ENCODE measurements at places on chromosomes 1 and 21.

DNA sequence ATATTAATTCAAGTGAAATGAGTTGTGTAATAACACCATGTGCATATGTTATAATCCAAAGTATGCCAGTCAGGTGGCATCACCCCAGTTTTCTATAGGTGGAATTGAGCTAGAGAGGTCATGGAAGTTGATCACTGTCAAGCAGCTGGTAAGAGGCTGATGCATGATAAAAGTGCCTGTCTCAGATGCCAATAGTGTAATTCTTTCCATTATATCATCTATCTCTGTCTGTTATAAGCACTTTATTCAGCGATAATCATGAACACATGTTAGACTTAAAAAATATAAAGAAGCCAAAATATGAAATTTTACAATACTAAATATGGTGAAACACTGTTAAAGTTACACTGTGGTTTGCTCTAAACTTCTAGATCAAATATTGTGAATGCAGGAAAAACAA, 156.6 kb downstream of the DNM3 start:
- DNase-seq, result no peak

- no peak for DNase-seq
Observed at GRCh38 chr1:7621334-7622219, 149.5 kb upstream of the VAMP3 start.

GRCh38 chr1:40919475-40920011, 57.4 kb upstream of the CITED4 start:
- DNase-seq, result peak; percentile 98

DNA sequence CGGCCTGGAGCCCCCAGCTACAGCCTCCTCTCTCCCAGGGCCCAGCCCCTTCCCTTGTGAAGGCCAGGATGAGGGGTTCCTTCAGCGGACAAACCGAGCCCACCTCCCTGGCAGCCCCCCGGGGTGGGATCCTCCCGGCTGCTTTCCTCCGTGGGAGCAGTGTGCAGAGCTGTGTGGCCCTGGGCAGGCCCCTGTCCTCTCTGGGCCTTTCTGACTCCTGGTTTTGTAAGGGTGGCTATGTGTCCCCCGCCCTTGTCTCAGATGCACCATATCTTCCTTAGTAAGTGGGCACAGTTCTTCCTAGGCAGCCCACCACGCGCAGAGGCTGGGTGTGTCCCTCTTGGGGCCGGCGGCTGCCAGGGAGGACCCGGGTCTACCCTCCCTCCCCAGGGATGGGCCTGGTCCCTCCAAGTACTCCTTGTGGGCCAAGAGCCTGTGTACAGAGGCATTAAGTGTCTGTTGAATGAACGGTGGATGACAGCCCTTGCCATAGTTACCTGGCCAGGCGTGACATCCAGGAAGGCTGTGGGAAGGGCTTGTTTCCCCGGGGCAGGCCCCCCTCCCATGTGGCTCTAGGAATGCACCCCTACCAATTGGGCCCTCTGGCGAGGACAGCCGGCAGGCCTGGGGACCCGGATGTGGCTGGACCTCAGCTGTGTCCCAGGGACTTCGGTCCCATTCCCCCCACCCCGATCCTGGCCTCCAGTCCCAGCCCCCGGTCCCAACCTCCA, 3.8 kb downstream of the SMIM1 start:
- no peak for DNase-seq

DNA sequence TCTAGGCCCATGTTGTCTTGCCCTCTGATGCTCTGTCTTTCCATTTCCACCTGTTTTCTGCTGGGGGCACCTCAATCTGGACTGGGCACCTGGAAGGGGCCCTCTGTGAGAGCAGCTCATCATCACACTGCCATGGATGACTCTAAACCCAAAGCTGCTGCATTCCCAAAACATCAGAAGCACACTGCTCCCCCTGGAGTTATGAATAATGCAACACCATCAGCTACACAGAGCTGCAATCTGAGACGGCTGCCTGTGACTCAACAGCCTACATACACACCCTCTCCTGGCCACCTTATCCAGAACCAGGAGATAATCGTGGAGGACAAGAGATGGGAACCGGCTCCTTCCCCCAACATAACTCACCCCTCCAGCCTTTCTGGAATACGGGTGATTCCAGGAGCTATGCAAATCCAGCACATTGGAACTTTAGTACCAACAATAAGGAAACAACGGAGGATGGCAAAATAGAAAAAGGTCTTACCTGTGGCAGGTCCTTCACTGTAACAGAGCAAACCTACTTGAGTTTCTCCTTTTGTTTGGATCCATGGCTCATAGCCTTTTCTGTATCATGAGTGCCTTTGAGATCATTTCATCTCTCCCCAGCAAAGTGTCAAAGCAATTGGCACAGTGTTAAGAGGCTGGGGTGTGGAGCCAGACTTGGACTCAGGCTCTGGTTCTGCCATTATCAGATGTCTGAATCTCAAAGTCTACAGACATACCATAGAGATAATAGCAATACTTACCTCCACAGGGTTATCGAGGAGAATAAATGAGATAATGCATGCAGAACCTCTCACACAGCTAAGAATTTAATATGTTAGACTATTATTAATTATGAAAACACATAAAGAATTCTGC, 29.3 kb downstream of the AK2 start:
- peak; percentile 88 for DNase-seq

DNA sequence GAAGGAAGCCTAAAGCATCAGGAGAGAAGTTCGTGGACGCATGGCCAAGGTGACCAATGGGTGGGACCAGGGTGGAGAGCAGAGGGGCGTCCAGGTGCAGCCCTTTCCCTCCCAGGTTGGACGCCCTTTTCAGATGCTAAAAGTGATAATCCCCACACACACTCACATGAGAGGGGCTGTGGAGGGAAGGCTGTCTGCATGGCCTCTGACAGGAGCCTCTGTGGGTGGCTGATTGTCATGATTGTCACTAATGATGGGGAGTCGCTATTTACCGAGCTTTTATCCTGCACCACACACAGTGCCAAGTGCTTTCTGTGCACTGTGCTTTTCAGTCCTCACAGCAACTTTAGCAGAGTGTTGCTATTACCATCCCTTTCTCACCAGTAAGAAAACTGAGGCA, 27.1 kb upstream of the C1QA start:
- no peak for DNase-seq

- no peak for DNase-seq
Observed at GRCh38 chr1:235739631-235740030, 90.0 kb upstream of the GNG4 start.

GRCh38 chr1:54934869-54935268, 45.6 kb upstream of the TMEM61 start:
- no peak for DNase-seq

- DNase-seq, result no peak
Observed at GRCh38 chr21:42784276-42784675, 95.1 kb downstream of the WDR4 start.

DNA sequence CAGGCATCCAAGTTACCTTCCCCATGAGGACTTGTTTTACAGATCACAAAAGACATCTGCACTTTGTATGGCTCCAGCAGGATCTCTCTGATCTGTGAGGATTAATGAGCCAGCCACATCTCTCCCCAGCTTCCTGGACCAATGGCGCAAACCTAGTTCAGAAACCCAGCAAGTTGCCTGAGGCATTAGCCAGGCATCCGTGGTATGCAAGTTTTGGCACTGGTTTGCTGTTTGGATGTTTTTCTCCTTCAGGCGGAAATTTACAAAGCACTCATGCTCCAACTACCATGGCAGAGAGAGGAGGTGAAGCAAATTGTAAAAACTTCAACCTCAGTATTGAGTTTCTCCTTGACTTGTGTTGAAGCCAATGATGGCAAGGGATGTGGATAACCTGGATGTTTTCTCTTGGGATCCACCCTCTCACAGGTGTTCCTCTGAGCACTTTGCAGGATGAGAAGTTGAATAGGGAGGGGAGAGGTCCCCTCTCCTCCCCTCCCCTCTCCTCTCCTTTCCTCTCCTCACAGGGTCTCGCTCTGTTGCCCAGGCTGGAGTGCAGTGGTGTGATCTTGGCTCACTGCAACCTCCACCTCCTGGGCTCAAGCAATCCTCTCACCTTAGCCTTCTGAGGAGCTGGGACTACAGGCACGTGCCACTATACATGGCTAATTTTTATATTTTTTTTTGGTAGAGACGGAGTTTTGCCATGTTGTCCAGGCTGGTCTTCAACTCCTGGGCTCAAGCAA, 25.6 kb upstream of the ENO1 start:
- no peak for DNase-seq

- DNase-seq, result no peak
Observed at GRCh38 chr1:178294654-178295053, 200.8 kb downstream of the RASAL2 start.

DNA sequence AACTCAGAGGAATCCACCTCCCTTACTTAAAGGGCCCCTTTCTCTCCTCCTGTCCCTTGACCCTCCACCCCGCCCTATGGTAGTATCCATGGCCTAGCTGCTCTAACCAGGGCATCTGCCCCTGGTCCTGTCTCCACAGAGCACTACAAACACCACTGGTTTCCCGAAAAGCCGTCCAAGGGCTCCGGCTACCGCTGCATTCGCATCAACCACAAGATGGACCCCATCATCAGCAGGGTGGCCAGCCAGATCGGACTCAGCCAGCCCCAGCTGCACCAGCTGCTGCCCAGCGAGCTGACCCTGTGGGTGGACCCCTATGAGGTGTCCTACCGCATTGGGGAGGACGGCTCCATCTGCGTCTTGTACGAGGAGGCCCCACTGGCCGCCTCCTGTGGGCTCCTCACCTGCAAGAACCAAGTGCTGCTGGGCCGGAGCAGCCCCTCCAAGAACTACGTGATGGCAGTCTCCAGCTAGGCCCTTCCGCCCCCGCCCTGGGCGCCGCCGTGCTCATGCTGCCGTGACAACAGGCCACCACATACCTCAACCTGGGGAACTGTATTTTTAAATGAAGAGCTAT, 1.7 kb downstream of the BTG2 start:
- DNase-seq, result no peak

DNA sequence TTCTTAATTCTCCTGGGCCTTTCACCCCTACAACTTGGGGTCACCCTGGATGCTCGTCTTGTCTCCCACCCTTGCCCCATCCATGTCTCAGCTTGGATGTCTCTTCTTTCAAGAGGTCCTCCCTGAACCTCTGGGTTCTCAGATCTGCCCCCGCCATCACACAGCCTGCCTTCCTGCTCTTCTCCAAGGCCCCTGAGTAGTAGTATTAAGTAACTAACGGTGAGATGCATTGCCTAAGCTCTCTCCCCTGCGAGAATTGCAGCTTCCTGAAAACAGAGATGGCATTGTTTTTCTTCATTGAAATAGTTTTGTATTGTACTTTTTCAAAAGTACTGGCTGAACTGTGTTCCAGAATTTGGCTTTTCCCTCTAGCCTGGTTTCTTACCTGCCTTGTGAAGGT, 16.0 kb downstream of the MIIP start:
- DNase-seq, result no peak

DNA sequence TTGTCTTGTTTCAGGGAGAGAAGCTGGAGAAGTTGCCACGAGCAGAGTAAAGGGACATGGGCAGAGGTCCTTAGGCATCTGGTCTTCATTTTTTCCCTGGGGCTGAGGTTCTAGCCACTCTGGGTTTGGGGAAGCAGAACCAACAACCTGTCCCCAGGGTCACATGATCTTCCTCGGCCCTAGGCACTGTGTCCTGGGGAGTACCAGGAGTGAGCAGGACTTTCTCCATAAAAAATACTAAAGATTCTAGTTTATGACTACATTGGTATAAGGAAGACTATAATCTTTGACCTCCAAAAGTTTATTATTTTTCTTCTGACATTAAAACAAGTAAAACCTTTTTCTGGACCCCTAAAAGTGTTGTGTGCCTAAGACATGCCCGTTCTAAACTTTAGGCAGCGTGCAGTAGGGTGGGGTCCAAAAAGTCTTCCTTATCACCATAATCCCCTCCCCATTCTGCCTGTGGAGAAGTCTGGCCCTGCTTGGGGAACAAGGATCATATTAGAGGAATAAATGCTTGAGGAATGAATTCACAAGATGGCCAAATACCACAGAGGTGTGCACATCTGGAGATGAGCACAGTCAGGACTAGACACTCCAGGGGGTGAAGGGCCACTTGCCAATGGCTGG, 19.3 kb upstream of the IGSF3 start:
- no peak for DNase-seq

- DNase-seq, result no peak
Observed at GRCh38 chr1:240414237-240414636, 197.7 kb downstream of the GREM2 start.

GRCh38 chr1:89812992-89813391, 7.8 kb upstream of the LRRC8D start:
- DNase-seq, result no peak

DNA sequence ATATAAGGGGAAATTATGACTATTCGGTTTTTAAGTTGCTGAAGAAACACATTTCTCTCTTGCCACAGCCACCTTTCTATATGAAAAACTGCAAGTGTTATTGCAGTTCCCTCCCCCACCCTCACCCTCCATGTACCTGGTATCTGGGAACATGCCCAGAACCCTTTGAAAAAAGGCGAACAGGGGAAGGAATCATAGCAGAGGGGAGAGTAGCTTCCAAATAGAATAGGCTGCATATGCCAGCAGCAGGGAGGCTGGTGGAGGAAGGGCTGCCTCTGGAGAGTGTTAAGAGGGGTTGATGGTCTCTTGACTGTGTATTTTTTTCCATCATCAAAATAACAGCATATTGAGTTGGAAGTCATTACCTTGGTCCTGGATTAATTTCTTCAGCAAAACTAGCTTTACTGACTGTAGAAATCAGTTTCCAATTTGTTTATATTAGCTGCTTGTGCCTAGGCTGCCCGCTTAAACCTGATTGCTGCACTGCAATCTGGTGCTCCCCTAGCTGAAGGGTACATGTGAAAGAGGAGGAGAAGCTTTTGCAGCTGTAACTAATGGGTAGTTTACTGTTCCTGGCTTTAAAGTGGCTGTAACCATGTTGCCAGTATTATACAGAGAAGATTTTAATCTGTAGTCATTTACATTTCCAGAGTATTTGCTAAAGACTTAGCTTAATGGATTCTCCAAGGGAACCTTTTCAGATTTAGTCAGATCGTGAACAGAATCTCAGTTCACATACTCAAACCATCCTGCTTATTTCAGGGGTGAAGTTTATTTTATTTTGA, 22.7 kb downstream of the AHCYL1 start:
- no peak for DNase-seq

DNA sequence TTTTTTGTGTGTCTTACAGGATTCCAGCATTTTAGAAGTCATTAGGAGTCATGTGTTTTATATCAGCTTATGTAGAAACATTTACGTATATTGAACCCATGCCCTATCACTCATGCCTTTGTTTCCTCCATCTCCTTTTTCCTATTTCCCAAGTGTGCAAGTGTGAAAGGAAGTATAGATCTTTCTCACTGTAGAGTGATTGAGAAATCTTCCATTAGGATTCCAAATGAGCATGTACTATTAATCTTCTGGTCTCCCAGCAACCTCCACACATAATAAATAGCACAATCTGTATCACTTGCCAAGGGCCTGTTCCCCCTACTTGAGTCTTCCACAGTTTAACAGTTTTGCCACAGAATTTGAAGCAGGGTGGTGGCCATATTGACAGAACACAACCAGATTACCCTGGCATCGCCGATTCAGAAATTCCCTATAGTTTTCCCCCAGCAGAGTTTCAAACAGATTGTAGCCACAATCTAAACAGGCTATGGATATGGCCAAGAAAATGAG, 1052.8 kb downstream of the TTLL7 start:
- no peak for DNase-seq

- no peak for DNase-seq
Observed at GRCh38 chr1:119946724-119947123, 50.4 kb upstream of the ADAM30 start.

GRCh38 chr21:36847189-36847588, 119.3 kb downstream of the HLCS start:
- no peak for DNase-seq

GRCh38 chr21:32256873-32257620, 21.8 kb downstream of the MIS18A start:
- DNase-seq, result peak; percentile 89

- peak; percentile 29 for DNase-seq
Observed at GRCh38 chr1:19639999-19640362, 4.1 kb upstream of the NBL1 start.
